ENCODE measurements at places on chromosomes 4 and X.

DNA sequence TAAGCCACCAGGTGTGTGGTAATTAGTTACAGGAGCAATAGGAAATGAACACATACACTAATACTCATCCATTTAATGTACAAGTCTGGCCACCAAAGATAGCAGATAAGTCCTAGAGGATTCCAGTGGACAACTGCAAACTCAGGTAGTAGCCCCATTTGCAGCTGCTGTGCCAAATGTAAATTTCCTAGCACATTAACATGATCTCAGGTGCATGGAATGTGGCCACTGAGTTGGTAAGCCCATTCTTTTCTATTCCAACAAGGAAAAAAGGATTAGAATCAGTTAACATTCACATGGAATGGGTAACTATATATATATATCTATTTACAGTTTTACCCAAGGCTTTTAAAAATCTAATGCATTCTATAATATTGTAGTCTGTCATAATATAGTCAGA, 23.3 kb upstream of the FRAS1 start:
- DNase-seq = no peak

DNA sequence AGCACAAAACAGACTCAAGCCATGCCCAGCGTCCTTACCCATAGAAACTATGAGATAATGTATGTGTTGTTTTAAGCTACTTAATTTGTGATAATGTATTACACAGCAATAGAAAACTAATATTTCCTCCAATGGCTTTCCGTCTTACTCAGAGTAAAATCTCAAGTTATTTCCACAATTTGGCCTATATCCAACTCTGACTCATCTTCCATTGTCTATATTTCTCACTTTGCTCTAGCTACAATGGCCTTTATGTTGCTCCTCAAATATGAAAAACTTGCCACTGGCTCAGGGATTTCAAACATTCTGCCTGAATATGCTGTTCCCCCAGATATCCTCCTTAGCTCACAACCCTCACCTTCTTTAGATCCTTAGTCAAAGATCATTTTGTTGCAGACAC, 31.6 kb downstream of the IQCM start:
- DNase-seq = no peak

DNA sequence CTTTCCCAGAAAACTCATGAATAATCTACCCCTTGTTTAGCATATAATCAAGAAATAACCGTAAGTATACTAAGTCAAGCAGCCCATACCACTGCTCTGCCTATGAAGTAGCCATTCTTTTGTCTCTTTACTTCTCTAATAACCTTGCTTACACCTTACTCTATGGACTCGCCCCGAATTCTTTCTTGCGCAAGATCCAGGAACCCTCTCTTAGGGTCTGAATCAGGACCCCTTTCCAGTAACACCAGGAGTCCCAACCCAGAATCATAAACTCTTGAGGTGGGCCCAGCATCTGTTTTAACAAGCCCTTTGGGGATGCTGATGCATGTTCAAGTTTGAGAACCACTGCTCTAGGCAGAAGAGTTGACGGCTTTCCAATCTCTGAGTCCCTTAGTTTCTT, 119.6 kb downstream of the BEND2 start:
- DNase-seq = no peak

- no peak for DNase-seq
Measured at GRCh38 chrX:134661295-134661694, 3.0 kb upstream of the PLAC1 start.

GRCh38 chr4:35399912-35400311, 844.4 kb downstream of the ARAP2 start:
- DNase-seq = no peak

GRCh38 chr4:126708716-126709115, 924.0 kb upstream of the INTU start:
- DNase-seq = no peak

- no peak for DNase-seq
Measured at GRCh38 chr4:74114234-74114633, 15.2 kb upstream of the CXCL2 start.

GRCh38 chr4:13364172-13364571, 120.0 kb downstream of the RAB28 start:
- no peak for DNase-seq

DNA sequence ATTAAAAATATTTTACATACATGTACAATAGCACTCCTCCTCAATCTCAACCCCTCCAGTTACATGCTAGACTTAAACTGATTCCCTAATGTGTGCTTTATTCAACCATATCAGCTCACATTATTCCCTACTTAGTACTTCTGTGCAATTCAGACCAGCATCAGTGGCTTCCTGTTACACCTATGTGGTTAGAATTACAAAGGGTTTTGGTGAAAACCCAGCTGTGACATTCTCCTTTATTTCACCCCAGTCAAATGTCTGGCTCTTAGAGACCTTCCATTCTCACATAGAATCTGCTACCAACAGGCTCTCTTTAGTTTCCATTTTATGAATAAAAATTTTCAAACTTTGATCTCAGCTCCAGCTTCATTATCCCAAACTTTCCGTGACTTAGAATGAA, 85.2 kb upstream of the SLC7A11 start:
- DNase-seq = no peak

- DNase-seq = peak; percentile 53
Measured at GRCh38 chrX:45771560-45772340, 571.1 kb upstream of the DIPK2B start.

- DNase-seq = no peak
Measured at GRCh38 chr4:7421356-7422150, 13.2 kb downstream of the PSAPL1 start.

- no peak for DNase-seq
Measured at GRCh38 chr4:128600996-128601871, 208.3 kb upstream of the JADE1 start.

- DNase-seq = no peak
Measured at GRCh38 chrX:34578237-34578636, 78.8 kb downstream of the TMEM47 start.

DNA sequence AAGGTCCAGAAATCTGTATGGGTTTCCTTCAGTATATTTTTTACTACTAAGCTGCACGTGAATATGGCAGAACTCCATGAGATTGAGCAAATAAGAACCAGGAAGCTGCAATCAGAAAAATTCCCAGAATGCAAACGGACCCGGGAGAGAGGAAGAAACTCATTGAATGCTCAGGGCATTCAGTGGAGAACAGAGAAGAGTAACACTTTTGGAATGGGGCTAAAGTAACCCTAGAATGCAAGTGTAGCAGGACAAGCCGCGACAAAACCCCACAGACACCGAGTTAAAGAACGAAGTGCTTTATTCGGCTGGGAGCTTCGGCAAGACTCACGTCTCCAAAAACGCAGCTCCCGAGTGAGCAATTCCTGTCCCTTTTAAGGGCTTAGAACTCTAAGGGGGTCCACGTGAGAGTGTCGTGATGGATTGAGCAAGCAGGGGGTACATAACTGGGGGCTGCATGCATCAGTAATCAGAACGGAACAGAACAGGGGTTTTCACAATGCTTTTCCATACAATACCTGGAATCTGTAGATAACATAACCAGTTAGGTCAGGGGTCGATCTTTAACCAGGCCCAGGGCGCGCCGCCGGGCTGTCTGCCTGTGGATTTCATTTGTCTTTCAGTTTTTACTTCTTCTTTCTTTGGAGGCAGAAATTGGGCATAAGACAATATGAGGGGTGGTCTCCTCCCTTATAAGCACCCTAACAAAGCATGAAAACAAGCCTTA, 56.4 kb downstream of the RAB28 start:
- DNase-seq = no peak

DNA sequence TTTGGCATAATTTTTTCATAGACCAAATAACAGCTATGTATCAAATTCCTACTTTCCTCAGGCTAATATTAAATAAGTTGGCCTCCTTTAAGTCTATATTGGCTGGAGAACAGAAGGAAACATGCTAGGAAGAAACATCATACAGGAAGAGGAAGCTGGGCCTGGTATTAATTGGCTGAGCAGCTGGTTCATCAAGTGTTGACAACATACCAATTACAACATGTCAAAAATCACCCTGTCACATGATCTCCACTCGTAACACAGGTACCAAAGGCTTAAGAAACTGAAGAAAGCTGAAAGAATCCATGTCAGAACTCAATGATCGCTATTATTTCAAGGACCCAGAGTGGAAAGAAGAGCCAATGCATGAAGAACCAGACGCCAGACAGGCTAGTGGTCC, 10.5 kb downstream of the WDFY3 start:
- no peak for DNase-seq

DNA sequence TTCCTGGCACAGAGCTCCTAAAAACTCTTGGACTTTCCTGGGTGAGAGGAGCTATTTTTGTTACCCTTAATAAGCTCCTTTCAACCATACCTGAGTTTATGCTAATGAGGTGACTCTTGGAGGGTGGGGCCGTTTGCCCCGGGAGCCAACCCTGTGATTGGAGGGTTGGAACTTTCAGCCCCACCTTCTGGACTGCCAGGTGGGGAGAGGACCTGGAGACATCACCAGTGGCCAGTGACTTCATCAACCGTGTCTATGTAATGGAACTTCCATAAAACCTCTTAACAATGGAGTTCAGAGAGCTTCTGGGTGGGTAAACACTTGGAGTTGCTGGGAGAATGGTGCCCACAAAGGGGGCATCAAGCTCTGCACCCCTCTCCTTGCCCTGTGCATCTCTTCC, 17.9 kb upstream of the ENPP6 start:
- no peak for DNase-seq

- no peak for DNase-seq
Measured at GRCh38 chrX:108735091-108735678, 1.2 kb downstream of the IRS4 start.

- no peak for DNase-seq
Measured at GRCh38 chrX:80237072-80237471, 183.2 kb upstream of the TENT5D start.

DNA sequence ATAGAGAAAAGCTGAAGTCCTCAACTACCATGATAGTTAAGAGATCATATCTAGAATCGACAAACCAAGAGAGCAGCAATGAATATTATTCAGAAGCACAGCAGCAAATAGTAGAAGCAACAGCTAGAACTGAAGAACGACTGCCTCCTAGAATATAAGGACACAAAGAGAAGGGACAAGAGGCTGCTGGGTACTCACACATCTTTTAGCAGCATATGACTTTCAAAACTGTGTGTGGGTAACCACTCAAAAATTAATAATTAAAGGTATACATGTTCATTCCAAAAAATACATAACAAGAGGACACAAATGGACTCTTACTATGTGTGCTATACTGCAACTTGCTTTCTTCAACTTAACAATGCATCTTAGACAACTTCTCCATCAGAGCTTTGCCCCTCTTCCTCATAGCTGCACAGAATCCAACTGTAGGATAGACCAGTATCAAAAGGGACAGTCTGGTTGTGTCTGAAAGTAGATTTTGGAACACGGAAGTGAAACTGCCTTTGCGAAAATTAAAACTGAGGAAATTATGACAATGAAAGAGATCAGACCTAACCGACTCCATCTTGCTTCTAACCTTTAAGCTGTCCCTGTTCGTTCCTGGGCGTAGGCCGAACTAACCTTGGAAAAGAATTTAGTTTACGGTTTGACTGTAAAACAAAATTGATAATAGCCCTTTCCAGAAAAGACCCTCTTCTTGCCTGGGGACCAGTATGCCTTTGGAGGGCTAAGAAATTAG, 125.7 kb downstream of the SH3KBP1 start:
- DNase-seq = no peak

DNA sequence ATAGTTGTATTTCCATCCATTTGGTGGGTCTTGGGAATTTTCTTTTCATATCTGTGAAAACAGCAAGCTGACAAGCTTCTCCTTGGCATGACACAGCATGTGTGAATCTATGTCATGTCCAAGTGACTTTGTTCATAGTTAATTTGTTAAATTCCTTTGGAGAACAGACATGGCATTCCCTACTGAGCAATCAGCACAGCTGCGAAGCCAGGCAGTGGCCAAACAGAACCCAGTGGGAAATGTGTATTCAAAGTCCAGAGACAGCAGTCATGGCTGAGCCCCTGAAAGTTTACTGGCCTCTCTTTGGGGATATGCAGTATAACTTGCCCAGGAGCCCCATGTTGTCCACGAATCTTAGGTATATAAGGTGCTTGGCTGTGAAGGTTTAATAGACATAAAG, 474.7 kb downstream of the NKX6-1 start:
- no peak for DNase-seq

GRCh38 chr4:169823685-169824084, 65.9 kb upstream of the HPF1 start:
- no peak for DNase-seq

- no peak for DNase-seq
Measured at GRCh38 chr4:113749178-113749577, 12.4 kb downstream of the CAMK2D start.

DNA sequence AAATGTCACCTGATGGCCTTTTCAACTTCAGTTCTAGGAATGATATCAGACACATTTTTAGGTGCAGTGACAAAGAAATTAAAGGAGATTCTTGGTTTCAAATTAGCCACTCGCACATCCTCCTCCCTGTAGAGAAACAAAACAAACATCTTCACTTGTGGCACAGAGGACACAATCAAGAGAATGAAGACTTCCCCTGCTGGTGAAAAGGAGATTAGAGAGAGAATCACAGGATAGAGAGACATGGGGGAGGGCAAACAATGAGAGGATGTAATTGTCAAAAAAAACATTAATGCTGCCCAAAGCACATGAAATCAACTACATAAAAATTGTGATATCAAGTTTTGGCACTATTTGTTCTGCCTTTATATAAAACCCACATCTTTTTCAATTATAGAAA, 34.5 kb downstream of the ACE2 start:
- DNase-seq = no peak

GRCh38 chr4:157023941-157024340, 52.0 kb upstream of the GLRB start:
- no peak for DNase-seq
